Skeletal muscle tissue (tissue), 5 donors: ENCODE measurements at places on chromosomes 3 and 15. TPM values are rescaled to one million over a fixed set of nuclear protein-coding genes. Genes with fewer than 3 reads are reported as not detected.

ROPN1 gene
- not detected for total RNA-seq

EXD1 gene
- not detected for total RNA-seq

SLC28A2 gene
- total RNA-seq: not detected

REC114 gene
- not detected for total RNA-seq

SEC61A1 gene
- total RNA-seq: 89.8 TPM

ANKUB1 gene
- total RNA-seq: not detected

GOLGA8T gene
- not detected for total RNA-seq

SLC24A5 gene
- total RNA-seq: not detected

OR4F6 gene
- total RNA-seq: not detected

GHSR gene
- not detected for total RNA-seq

DPPA2 gene
- total RNA-seq: not detected

PPP2R3A gene
- 45.9 TPM for total RNA-seq

KLHL6 gene
- total RNA-seq: 1.0 TPM
